Tibial nerve (tissue), 4 donors: ENCODE measurements at places on chromosomes 7 and 10. TPM values are rescaled to one million over a fixed set of nuclear protein-coding genes. Genes with fewer than 3 reads are reported as not detected.
A peak's percentile ranks its signal among the peaks of the same experiment; 100 is the strongest.

DNA sequence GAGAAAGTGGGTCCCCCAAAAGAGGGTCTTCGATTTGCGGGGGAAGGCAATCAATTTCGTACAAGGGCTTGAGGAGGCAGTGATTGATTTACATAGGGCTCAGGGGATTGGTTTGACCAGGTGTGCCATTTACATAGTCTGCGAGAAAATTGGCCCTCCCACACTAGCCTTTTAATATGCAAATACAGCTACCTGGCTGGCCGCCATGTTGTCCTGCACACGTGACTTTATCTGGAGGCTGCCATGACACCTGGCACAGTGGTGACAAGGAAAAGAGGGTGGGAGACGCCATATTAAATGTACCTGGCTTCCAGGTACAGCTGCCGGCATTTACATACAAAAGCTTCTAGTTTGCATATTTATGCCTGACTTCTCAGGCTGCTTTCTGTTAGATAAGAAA is 1577.2 kb upstream of the LRRTM3 start:
- no peaks in the 10 kb centered on the region for H3K4me1 ChIP-seq
- H3K4me3 ChIP-seq, result no peak overlapping the region
- no peak for DNase-seq
- no peaks in the 10 kb centered on the region for H3K36me3 ChIP-seq

- no peak overlapping the region for H3K4me3 ChIP-seq
- no peaks in the 10 kb centered on the region for H3K27me3 ChIP-seq
- H3K4me1 ChIP-seq, result no peaks in the 10 kb centered on the region
- no peaks in the 10 kb centered on the region for H3K36me3 ChIP-seq
- H3K27ac ChIP-seq, result no peak overlapping the region
- no peak for DNase-seq
These were observed 219.0 kb downstream of the CCDC3 start for GRCh38 chr10:12782537-12782936.

DNA sequence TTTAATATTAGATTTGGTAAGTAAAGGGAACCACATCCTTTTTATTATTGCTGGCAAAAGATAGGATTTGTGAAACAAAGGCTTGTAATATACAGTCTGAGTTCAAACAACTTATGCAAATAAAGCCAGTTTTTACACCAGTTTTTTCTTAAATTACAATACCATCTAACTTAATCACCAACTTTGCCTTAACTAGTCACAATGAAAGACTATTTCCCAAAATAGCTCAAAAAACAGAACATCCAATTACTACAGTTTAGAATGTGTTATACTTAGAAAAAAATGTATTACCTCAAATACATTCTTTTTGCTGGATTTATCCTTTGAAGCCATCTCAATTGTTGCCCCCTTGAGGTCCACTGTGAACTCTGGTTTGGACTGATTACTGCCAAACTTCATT is 108.5 kb downstream of the ARHGAP12 start:
- peaks cover 16% of the 10 kb centered on the region for H3K4me1 ChIP-seq
- H3K36me3 ChIP-seq, result no peaks in the 10 kb centered on the region
- H3K27me3 ChIP-seq, result no peaks in the 10 kb centered on the region
- no peak overlapping the region for H3K27ac ChIP-seq
- H3K4me3 ChIP-seq, result no peak overlapping the region

DNA sequence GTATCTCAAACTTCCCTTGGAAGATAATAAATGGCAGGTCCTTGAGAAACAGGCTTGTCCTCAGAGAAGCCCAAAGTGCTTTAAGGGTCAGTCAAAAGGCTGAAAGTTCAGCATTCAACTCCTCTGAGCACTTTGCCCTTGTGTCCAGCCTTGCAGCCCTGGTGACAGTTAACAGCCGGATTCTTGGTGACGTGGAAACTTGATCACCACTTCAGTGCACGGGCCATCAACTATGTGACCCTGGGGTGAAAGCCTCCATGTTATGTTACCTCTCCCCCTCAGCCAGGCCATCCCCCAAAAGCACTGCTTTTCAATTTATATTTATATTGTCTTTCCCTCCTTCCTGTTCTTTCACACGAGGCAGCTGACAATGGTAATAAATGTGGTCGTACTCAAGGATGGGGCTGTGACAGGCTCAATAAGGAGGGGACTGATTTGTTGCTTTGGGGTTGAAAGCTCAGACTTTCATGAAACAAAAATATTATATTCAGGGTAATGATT is 164.0 kb upstream of the NRP1 start:
- H3K4me1 ChIP-seq, result no peaks in the 10 kb centered on the region
- H3K27me3 ChIP-seq, result no peaks in the 10 kb centered on the region
- no peak for DNase-seq

- H3K36me3 ChIP-seq, result no peaks in the 10 kb centered on the region
- H3K27ac ChIP-seq, result no peak overlapping the region
- no peak overlapping the region for H3K4me3 ChIP-seq
- no peak for DNase-seq
- H3K4me1 ChIP-seq, result no peaks in the 10 kb centered on the region
- H3K27me3 ChIP-seq, result no peaks in the 10 kb centered on the region
These were observed 93.3 kb downstream of the BMS1 start for GRCh38 chr10:42875798-42876341.

Gene PRRT4
- 4.4 TPM for total RNA-seq

- H3K4me3 ChIP-seq, result no peak overlapping the region
- no peaks in the 10 kb centered on the region for H3K4me1 ChIP-seq
- no peaks in the 10 kb centered on the region for H3K27me3 ChIP-seq
- DNase-seq, result peak; percentile 40
- no peaks in the 10 kb centered on the region for H3K36me3 ChIP-seq
These were observed 83.7 kb downstream of the SLC16A9 start for GRCh38 chr10:59625721-59626522.

Gene RPEL1
- not detected for total RNA-seq

- no peak for DNase-seq
- H3K27me3 ChIP-seq, result no peaks in the 10 kb centered on the region
- H3K27ac ChIP-seq, result no peak overlapping the region
- no peaks in the 10 kb centered on the region for H3K36me3 ChIP-seq
- no peaks in the 10 kb centered on the region for H3K4me1 ChIP-seq
These were observed 213.4 kb downstream of the PPP1R3A start for GRCh38 chr7:113705439-113705838.

Gene C10orf90
- total RNA-seq, result not detected

Gene SLC13A1
- not detected for total RNA-seq

GRCh38 chr10:68550747-68551411 is 9.3 kb upstream of the TET1 start:
- DNase-seq, result peak; percentile 83
- no peaks in the 10 kb centered on the region for H3K27me3 ChIP-seq
- H3K4me3 ChIP-seq, result no peak overlapping the region
- H3K4me1 ChIP-seq, result no peaks in the 10 kb centered on the region

- no peak for DNase-seq
- no peak overlapping the region for H3K4me3 ChIP-seq
- no peaks in the 10 kb centered on the region for H3K27me3 ChIP-seq
- H3K4me1 ChIP-seq, result no peaks in the 10 kb centered on the region
These were observed 1.9 kb upstream of the TAS2R39 start for GRCh38 chr7:143181349-143181748.

Gene FBXL13
- 3.5 TPM for total RNA-seq

DNA sequence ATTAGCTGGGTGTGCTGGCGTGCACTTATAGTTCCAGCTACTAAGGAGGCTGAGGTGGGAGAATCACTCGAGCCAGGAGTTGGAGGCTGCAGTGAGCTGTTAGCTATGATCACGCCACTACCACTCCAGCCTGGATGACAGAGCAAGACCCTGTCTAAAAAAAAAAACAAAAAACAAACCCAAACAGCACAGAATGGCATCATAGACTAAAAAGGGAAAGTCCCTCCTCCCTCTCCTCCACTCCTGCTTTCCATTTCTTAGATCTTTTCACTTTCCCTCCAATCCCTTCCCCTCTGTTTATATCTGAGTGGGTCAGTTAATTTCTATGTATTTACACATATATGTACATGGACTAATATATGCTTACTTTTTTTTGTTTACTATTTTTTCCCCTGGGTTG is 10.4 kb upstream of the PIP4K2A start:
- H3K4me3 ChIP-seq, result no peak overlapping the region
- no peaks in the 10 kb centered on the region for H3K27me3 ChIP-seq
- no peaks in the 10 kb centered on the region for H3K36me3 ChIP-seq
- no peak overlapping the region for H3K27ac ChIP-seq
- no peaks in the 10 kb centered on the region for H3K4me1 ChIP-seq
- DNase-seq, result no peak

- no peak for DNase-seq
- no peaks in the 10 kb centered on the region for H3K36me3 ChIP-seq
- H3K27me3 ChIP-seq, result no peaks in the 10 kb centered on the region
These were observed 2.2 kb upstream of the CPA4 start for GRCh38 chr7:130290745-130291144.

- no peaks in the 10 kb centered on the region for H3K36me3 ChIP-seq
- H3K27me3 ChIP-seq, result no peaks in the 10 kb centered on the region
- no peaks in the 10 kb centered on the region for H3K4me1 ChIP-seq
- DNase-seq, result no peak
- H3K27ac ChIP-seq, result no peak overlapping the region
These were observed 23.1 kb downstream of the SHH start for GRCh38 chr7:155789001-155789725.

GRCh38 chr10:33263453-33263852 is 71.0 kb downstream of the NRP1 start:
- no peak overlapping the region for H3K4me3 ChIP-seq
- H3K27ac ChIP-seq, result no peak overlapping the region
- H3K27me3 ChIP-seq, result no peaks in the 10 kb centered on the region

Gene DMBT1
- not detected for total RNA-seq

DNA sequence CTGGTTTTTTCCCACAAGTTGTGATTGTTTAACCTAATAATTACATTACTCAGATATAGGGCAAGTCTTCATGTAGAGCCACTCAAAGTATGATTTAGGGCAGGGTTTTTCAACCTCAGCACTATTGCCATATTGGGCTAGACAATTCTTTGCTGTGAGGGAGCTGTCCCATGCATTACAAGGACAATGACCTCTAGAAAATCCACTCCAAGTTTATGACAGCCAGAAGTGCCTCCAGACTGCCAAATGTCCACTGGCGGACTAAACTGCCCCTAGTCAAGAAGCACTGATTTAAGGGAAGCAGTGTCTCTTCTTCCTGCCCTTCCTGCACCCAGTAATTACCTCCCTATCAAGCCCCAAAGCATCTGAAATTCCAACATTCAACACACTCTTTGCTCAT is 54.4 kb downstream of the ZNF800 start:
- H3K4me3 ChIP-seq, result no peak overlapping the region
- H3K27me3 ChIP-seq, result no peaks in the 10 kb centered on the region
- no peaks in the 10 kb centered on the region for H3K4me1 ChIP-seq
- no peaks in the 10 kb centered on the region for H3K36me3 ChIP-seq
- DNase-seq, result no peak
- H3K27ac ChIP-seq, result no peak overlapping the region

Gene CNPY1
- total RNA-seq, result not detected

Gene PNLIPRP3
- not detected for total RNA-seq

Gene TNPO3
- 36.9 TPM for total RNA-seq

- DNase-seq, result peak; percentile 67
- no peaks in the 10 kb centered on the region for H3K36me3 ChIP-seq
- H3K4me3 ChIP-seq, result peak overlapping the region; percentile 10
- H3K4me1 ChIP-seq, result peaks cover 36% of the 10 kb centered on the region
- no peaks in the 10 kb centered on the region for H3K27me3 ChIP-seq
These were observed 35.8 kb downstream of the GPER1 start for GRCh38 chr7:1123715-1124114.

DNA sequence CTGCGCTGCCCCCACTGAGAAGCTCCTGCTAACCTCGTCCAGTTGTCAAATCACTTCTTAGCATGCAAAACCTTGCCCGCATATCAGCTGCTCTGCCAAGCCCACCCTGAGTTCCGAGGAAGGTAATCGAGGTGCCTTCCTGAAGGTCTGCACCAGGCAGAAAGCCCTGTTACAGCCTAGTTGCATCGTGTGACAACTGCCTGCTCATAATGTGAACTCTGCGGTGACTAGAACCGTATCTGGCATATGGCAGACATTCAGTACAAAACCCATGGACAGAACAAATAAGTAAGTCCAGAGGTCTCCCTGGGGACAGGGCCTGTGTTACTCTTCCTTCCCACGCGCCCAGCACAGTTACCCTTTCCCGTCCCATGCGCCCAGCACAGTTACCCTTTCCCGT is 394.3 kb downstream of the DNAJB6 start:
- no peak overlapping the region for H3K27ac ChIP-seq
- H3K36me3 ChIP-seq, result no peaks in the 10 kb centered on the region
- DNase-seq, result no peak
- no peak overlapping the region for H3K4me3 ChIP-seq
- H3K27me3 ChIP-seq, result no peaks in the 10 kb centered on the region

DNA sequence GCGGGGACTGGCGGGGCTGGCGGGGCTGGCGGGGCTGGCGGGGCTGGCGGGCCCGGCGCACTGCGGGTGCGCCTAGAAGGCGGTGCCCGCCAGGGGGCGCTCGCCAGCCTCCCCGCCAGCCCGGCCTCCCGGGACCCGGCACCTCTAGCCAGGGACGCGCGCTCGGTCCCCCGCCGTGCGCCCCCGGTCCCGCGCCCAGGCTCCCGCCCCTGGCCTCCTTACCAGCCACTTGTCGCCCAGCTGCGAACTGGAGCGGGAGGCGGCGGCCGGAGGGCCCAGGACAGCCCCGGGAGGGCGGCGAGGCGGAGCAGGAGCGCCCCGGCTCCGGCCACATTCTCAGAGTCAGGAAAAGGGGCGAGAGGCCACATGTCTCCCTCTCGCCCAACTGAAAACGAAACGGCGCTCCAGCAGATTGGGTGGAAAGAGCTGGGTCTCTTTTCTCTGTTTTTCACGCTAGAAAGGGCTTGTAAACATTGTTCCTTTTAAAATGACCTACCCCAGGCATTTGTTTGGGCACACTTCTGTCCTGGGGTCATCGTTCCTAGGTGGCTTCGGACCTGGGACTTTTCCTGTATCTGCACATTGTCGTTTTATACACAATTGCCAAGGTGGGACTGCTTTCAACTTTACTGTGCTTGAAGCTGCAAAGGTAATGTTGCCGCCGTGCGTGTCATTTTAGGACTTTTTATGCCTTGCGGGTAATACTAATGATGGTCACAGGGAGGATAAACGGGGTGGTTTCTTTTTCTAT is 378 bp upstream of the PRKCQ start:
- peaks cover 11% of the 10 kb centered on the region for H3K4me1 ChIP-seq
- peak overlapping the region; percentile 70 for H3K4me3 ChIP-seq
- no peaks in the 10 kb centered on the region for H3K36me3 ChIP-seq
- DNase-seq, result no peak

DNA sequence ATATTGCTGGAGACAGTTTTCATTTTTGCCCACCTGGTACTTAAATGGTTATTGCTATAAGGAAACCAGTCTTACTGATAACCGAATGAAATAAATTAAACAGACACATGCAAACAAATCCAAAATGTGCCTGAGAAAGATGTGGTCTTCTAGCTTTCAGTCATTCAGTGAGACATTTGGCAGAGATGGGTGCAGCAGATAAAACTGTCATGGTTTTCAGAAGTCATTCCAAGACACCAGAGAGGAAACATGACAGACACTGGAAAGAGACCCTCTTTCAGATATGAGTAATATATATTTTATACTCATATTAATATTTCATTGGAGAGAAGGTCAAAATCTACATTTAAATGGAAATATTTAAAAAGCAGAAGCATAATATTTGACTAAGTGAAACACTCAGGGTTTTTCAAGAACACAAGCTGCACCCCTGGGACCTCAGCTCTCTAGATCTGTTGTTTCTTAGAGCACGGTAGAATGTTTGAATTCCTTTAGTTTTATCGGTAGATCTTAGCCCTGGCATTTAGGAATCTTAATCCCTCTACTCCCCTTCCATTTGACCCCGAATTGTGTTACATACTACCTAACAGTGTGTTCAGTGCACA is 246.1 kb downstream of the AUTS2 start:
- H3K27ac ChIP-seq, result no peak overlapping the region
- no peaks in the 10 kb centered on the region for H3K4me1 ChIP-seq
- no peak for DNase-seq
- no peaks in the 10 kb centered on the region for H3K27me3 ChIP-seq
- no peak overlapping the region for H3K4me3 ChIP-seq
